AG04450 (cell line): ENCODE measurements at places on chromosomes 7 and 10. TPM values are rescaled to one million over a fixed set of nuclear protein-coding genes. Genes with fewer than 3 reads are reported as not detected.

- DNase-seq = no peak
Measured at GRCh38 chr7:24580283-24580946, 7.2 kb downstream of the PALS2 start.

- no peak for DNase-seq
Measured at GRCh38 chr10:128908499-128908898, 558.5 kb upstream of the MGMT start.

DNA sequence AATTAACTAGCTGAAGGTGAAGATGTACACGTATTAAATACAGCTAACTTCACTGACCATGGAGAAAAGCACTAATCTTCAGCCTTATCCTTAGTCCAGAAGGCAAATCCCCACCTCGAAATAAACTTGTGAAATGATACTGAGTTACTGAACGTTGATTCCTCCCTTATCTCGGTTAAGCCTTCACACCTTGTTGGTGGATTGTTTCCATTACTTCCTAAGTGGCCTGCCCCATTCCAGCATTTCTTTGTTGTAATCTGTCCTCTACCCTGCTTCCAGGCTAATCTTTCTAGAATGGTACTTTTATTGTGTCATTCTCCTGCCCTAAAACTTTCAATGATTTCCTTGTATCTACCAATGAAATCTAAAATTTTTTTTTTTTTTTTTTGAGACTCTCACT lies 68.6 kb downstream of the BUB3 start:
- DNase-seq = no peak

DNA sequence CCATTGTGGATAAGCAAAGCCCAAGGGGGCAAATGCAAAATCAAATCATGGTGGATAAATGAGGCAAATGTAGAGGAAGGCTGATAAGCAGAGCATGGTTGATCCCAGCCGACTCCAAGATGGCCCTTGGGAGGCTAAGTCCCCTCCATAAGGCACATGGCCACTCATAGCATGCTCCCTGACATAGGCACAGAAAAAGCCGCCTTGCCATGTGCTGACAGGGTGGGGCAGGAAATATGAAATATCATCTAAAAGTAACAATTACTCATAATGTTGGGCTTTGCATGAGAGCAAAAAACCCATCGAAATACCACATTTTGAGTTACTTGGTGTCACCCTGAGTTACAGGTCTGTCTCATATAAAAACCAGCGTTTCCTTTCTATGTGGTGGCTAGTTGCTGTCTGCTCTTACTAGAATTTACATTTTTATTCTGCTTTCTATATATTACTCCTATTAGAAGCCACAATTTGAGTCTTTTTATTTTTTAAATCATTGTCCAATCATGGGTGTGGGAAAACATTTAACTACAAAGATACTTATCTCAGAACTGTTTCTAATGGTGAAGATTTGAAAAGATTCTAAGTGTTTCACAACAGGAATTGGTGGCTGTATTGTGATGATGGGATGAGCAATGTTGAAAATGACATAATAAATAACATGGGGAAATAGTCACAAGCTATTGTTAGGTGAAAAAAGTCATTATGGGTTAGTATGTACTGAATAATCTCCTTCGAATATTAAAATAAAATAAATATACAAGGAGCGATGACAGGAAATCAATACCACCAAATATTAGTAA lies 102.7 kb downstream of the CUBN start:
- no peak for DNase-seq

DNA sequence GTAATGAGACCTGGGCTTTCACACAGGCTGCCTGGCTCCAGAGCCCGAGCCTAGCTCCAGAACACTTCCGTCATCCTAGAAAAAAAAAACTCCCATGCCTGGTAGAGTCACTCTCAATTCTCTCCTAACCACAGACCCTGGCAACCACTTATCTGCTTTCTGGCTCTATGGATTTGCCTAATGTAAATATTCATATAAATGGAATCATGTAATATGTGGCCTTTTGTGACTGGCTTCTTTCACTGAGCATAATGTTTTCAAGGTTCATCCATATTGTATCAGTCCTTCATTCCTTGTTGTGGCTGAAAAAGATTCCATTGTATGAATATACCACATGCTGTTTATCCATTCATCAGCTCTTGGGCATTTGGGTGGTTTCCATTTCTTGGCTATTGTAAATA lies 167.7 kb upstream of the MKLN1 start:
- peak; percentile 41 for DNase-seq

DNA sequence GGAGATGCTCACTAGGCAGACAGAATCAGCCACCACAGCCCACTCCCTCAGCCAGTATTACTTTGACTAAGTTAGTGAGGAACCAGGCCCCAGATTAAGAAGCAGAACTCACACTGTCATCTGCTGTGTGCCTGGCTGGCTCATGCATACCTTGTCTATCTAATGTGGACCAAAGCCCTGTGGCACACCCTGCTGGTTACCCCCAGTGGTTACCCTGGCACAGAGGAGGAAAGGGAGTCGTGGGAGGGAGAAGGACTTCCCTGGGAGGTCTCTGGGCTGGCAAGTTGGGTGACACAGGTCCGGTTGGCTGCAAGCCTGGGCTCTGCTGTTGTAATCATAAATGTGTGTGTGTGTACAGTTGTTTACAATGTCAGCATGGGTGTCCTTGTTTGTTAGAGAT lies 7.5 kb upstream of the SH2D4B start:
- no peak for DNase-seq

DNA sequence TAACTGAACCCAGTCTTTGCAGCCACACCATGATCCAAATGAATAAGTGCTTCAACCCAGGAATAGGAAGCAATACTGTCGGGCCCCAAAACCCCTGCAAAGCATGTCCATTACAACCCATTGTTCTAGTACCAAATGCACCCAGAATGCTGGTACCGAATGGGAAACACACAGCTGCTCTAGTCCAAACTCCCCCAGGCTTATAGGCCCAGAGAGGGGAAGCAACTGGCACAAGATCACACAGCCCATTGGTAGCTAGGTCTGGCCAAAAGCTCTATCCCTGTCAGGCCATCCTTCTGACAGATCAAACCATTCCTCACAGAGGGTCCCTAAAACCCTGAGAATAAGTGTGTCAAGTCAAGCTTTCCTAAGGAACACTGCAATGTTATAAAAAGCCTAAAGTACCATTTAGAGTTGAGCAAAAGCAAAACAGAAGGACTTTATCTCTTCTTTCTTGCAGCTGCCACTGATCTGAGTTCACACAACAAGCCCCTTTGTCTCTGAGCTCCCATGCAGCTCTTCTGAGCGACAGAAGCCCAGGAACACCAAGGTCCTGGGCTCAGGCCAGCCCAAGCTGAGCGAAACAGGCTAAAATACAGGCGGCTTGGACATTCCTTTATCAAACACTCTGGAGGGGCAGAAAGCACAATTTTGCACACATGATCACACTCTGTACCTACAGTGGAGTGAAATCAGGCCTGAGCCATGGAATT lies 116.7 kb downstream of the SGMS1 start:
- no peak for DNase-seq

DNA sequence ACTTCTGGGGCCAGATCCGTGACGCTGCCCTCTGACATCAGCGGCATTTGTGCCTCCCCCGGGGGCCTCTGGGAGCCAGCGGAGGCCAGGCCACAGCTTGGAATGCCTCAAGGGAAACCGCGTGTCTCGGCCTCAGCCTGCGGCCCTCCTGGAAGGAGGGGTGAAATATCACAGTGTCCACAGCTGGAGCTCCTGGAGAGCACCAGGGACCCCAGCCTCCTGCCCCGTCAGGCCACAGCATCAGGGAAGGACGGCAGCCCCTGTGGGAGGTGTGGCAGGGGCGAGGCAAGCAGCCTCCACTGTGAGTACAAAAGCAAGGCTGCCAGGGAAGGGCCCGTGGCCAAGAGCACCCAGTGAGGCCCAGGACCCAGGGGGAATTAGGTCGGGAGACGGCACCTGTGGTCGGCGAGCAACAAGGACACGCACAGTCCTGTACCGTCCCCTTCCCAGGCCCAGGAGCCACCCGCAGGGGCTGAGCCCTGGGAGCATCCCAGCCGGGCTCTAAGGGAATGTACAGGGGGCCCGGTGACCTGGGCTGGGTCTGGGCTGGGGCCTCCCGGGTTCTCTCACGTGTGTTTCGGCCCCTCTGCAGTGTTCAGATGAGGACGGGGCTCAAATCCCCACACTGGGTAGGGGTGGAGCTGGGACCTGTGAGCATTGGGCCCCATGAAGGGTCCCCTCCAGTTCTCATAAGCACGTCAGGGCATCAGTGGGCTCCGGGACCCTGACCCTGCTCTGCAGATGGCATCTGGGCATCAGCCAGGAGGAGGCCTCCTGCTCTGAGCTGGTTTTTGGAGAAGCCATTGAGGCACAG lies 18.7 kb upstream of the KNDC1 start:
- no peak for DNase-seq

Gene NPSR1
- polyA plus RNA-seq = not detected in 2 replicates

Gene PNLIPRP3
- polyA plus RNA-seq = not detected in 2 replicates

Gene STEAP2
- polyA plus RNA-seq = 5.4 and 6.4 TPM in 2 replicates

Gene CEP55
- 10.0 and 16.3 TPM in 2 replicates for polyA plus RNA-seq

Gene CPVL
- polyA plus RNA-seq = not detected in 2 replicates
